ENCODE measurements at places on chromosomes 5 and 9.
A peak's percentile ranks its signal among the peaks of the same experiment; 100 is the strongest.

DNA sequence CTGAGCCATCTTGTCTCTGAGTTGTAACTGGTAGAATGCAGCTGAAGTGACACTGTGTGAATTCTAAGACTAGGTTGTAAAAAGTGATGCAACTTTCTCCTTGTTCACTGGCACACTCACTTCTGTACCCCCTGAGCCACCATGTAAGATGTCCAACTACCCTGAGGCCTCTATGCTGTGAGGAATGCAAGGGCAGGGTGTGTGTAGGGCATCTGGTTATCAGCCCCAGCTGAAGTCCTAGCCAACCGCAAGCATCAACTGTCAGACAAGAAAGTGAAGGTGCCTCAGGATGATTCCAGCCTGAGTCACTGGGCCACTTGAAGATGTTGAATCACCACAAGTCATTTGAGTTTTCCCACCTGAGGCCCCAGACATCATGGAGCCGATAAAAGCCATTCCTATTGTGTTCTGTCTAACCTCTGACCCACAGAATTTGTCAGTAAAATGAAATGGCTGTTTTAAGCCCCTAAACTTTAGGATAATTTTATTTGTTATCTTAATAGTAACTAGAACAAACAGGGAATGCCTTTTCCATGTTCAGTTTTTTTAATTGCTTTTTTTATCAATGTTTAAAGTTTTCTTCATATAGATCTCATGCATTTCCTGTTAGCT lies 18.7 kb upstream of the RHOBTB3 start:
- peak; percentile 78 for DNase-seq

GRCh38 chr5:112560371-112560770 lies 141.3 kb upstream of the EPB41L4A start:
- no peak for DNase-seq

DNA sequence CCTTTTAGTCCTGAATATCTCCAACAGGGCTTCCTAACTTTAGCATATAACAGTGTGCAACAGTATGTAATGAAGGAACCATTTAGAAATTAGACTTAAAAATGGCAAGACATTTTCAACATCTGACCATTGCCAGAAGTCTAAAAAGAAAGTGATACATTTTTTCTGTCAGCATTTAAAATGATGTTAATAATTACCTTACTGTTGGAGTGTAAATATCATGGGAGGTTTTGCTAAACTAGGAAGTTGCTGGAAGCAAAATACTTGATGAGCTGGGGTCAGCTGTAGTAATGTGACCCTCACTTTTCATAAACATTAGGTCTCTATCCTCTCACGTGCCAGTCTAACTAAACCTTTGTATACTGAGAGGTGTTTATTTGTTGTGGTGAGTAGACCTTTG lies 68.8 kb downstream of the NTRK2 start:
- DNase-seq, result no peak

DNA sequence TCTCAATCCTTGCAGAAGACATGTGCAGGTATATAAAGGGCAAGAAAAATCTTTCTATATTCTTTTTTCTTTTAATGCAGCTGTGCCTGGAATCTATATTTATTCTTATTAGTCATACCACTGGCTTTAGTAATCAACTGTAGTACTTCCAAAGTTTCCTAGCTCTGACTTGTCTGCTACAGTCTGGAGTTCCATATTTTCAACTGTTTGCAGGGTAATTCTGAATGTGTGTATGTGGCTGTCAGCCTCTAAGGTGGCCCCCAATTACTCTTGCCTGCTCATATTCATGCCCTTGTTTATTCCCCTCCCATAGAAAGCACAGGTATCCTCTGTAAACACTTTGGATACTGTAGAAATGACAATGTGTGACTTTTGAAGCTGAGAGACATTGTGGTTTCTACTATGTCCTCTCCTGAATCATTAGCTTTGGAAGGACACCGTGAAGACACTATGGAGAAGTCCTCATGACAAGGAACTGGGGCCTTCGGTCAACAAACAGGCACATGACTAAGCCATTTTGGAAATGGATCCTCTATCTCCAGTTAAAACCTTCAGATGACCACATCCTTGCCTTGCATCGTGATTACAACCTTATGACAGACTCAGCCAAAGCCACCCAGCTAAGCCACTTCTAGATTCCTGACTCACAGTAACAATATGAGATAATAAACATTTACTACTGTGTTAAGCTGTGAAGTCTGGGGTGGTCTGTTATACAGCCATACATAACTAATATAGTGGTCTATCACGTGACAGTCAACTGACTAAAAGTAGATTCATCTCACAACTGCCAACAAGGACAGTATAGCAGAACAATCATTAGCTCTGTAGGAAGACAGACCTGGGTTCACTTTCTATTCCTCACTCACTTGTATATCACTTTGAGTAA lies 49.5 kb upstream of the SUSD1 start:
- no peak for DNase-seq

All from Calu3 (cell line).